ENCODE measurements at places on chromosomes 6 and 20. TPM values are rescaled to one million over a fixed set of nuclear protein-coding genes. Genes with fewer than 3 reads are reported as not detected.

Gene DEFB132
- not detected for total RNA-seq

Gene CALHM6
- total RNA-seq, result 1.1 TPM

Gene WFDC5
- not detected for total RNA-seq

Gene ARMC12
- total RNA-seq, result not detected

Gene RFX6
- total RNA-seq, result not detected

DNA sequence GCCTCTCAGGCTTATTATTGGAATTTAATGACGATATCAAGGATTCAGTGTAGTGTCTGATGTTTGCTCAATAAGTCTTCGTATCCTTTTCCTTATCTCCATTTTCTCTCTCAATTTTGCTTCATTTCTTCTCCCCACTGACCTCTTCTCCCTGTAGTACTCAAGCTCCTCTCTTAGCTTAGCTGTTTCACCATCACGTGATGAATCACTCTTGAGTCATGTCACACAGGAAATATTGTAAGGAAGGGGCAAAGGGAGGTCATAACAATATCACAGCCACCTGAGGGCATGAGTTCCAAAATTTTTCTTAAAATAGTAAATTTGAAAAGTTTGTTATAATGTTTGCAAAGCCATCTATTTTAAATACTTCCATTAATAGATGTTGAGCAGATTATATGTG, 392.2 kb upstream of the MARCKS start:
- no peak for DNase-seq

GRCh38 chr20:37651932-37652331, 41.9 kb upstream of the CTNNBL1 start:
- DNase-seq, result no peak

DNA sequence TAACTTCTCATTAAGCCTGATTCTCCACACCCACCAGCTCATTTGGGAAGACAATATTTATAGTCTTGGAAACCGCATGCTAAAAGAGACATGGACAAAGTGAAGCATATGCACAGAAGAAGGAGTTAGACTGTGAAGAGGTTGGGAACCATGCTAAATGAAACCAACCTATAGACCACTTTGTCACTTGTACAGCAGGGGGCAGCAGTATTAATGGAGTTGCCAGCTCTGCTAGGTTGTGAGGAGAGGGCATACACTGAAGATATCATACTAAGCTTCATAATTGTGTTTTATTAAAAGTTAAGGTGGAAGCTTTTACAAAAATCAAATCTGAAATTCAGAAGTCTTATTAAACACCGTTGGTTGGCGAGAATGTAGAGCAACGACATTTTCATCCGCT, 38.3 kb upstream of the HMGCLL1 start:
- peak; percentile 5 for DNase-seq

DNA sequence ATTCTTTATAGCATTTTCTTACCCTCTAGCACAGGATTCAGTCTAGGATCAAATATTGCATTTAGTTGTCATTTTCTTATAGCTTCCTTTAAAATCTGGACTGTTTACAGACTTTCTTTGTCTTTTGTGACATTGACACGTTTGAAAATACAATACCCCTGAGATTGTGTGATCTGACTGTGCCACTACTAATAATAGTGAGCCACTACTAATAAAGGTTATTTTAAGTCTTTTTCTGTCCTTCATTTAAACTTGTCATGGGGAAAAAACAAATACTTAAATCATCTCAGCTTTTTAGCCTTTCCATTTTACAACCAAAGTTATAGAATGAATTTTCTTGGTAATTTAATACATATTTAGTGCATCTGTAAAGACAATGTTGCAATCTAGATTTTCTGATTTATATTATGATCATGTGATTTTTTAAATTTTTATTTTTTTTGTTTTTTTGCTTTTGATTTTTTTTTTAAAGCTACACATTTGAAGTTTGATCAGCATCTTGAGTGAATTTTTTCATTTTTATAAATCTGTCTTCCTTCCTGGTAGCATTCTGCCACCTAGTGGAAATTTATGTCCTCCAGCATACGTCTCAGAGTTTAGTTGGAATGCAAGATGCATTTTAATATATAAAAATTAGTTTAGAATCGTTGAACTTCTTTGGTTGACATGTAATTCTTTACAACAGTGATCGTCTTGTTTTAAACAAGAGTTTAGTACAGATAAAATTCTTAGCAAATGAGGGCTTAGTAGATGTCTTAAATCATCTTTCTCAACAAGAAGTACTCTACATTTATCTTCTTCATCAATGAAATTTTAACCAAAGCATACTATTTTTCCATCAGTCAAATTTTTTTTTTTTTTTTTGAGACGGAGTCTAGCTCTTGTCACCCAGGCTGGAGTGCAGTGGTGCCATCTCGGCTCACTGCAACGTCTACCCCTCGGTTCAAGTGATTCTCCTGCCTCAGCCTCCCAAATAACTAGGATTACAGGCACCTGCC, 119.4 kb downstream of the NCOA3 start:
- peak; percentile 52 for DNase-seq

DNA sequence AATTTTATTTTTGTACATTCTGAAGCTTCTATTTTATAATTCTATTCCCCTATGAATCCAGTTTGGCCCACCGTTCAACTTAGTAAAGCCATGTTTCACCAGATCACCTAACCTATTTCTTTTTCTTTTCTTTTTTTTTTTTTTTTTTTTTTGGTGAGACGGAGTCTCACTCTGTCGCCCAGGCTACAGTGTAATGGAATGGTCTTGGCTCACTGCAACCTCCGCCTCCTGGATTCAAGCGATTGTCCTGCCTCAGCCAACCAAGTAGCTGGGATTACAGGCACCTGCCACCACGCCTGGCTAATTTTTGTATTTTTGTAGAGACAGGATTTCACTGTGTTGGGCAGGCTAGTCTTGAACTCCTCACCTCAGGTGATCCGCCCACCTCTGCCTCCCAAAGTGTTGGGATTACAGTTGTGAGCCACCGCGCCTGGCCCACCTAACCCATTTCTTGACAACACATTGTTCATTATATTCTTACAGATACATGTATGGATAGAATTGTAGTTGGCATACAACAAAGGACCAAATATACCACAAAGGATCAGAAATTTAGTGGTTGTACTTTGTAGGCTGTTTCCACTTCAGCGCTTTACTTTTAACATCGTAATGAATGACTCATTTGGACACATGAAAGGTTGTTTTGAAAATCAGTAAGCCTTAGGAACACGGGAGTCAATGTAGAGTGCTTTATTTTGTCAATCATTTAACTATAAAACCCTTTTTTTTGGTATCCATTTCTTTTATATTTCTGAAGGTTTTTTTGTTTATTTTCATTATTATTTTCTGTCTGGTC, 63.2 kb downstream of the GJA1 start:
- no peak for DNase-seq

DNA sequence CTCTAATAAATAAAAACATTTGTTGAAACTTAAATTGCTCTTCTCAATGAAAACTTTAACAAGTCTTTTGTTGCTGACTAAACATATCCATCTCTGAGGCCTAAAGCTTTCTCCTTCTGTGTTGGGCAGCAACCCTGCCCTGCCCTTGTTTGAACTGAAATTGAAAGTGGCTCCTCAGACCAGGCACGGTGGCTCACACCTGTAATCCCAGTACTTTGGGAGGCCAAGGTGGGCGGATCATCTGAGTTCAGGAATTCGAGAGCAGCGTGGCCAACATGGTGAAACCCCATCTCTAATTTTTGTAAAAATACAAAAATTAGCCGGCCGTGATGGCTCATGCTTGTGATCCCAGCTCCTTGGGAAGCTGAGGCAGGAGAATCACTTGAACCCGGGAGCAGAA, 29.2 kb upstream of the GNRH2 start:
- no peak for DNase-seq

- no peak for DNase-seq
Observed at GRCh38 chr20:36827541-36828279, 48.2 kb upstream of the TLDC2 start.

DNA sequence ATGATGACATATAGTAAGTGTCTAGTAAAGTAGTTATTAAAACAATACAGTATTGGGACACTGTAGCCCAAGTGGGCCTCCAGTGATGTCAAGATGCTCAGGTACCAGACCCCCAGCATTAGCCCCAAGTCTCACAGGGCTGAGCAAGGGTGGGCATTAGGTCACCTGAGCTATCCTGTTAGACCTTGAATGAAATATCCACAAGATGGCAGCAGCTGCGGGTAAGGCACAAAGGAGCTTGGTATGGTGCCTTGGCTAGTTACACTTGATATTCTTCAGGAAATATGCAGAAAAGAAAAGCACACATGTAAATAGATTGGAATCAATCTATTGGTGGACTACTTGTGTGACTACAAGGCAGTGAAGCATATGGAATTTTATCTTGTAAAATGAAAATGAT, 701.8 kb upstream of the ADGRB3 start:
- DNase-seq, result no peak

GRCh38 chr20:58088625-58089024, 139.8 kb downstream of the ANKRD60 start:
- DNase-seq, result no peak

DNA sequence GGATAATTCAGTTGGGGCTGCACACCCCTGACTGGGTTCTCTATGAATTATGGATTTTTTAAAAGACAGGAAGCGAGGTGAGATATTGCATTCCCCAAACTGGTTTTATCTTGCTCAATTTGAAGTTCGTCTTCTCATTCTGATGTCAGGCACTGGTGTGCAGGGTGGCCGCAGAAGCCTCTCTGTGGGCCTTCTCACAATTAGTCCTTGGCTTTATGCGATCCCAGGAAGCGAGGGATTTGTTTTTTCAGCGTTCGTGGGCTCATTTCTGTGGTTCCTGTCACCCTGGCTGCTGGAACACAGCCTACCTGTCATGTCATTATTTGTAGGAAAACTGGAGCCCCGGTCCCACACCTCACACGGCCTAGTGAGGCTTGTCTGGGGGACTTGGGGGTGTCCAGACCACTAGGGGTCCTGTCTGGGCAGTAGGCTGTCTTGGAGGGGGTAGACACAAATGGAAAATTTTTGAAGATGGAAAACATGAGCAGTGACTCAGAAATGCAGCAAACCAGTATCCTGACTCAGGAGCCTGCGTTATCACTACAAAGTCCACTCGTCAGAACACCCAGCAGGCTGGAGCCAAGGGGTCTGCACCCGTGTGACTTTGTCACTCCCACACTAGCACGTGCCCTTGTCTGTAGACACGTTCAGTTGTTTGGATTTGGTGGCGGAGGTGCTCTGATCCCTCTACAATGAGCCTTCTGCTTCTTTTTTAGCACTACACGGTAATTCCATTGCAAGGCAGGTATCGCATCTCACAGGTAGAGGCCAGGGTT, 42.2 kb downstream of the GNAS-AS1 start:
- no peak for DNase-seq

DNA sequence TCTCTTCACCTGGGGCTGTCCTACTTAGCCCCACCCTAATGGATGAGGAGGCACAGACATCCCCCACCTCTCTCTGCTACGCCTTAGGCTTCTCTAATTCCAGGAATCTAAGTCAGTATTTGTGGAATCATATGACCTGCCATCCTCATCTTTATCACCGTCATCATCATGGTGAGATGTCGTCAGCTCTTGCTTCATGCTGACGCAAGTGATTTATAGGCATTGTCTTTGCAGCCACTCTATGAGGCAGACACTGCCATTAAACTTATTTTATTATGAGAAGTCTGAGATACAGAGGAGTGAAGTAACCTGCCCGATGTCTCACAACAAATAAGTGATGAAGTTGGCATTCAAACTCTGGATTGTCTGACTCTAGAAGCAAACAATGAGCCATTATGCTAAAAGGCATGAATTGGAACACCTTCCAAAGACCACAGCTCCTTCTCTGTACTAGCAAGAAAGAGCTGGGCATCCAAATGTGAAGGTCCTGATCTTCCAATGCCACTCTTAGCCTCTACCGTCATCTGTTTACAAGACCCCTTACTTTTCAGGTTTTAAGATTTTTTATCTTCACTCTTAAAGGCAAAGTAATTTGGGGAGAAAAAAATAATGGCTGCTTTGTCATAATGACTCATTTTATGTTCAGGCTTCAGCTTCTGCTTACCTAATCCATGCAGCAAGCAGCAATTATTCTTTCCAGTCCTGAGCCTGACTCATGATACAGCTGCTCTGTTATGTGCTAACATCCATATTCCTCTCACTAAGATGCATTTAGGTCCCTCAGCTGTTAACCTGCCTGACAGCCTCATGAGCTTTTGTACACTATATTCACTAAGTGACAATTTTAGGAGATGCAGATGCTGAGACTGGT, 113.7 kb upstream of the BCLAF1 start:
- DNase-seq, result no peak

DNA sequence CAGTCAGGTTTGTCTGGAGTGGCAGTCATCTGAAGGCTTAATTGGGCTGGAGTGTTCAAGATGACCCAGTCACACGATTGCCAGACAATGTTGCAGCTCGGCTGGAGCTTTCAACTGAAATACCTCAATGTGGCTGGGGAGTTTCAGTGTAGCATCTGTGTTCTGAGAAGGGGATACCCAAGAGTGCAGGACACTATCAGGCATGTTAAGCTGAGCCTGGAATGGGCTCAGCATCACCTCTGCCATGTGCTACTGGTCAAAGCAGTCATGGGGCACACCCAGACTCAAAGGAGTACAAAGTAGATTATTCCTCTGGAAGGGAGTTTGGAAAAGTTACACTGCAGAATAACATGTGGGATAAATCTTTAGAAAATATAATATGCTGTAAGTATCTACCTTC, 363.9 kb downstream of the KIF16B start:
- DNase-seq, result no peak

GRCh38 chr6:165487950-165488349, 175.1 kb downstream of the PDE10A start:
- DNase-seq, result no peak

GRCh38 chr6:169852504-169853195, 101.2 kb downstream of the ERMARD start:
- no peak for DNase-seq

- DNase-seq, result no peak
Observed at GRCh38 chr6:169958510-169958909, 207.1 kb downstream of the ERMARD start.

GRCh38 chr20:59782986-59783640, 150.3 kb downstream of the SYCP2 start:
- DNase-seq, result no peak

DNA sequence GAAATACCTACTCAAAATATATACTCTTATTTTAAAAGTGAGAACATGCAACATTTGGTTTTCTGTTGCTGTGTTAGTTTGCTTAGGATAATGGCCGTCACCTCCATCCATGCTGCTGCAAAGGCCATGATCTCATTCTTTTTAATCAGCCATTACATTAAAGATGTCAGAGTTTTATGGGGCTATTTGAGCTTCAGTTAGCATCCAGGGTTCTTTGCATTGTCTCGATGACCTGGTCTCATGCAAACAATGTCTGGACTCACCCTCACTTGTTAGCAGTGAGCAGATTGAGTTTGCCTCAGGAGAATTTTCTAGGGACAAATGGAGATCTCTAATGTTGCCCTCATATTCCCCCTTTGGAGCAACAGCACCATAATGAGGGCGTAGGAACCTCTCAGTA, 458.7 kb upstream of the AGPAT4 start:
- DNase-seq, result no peak

DNA sequence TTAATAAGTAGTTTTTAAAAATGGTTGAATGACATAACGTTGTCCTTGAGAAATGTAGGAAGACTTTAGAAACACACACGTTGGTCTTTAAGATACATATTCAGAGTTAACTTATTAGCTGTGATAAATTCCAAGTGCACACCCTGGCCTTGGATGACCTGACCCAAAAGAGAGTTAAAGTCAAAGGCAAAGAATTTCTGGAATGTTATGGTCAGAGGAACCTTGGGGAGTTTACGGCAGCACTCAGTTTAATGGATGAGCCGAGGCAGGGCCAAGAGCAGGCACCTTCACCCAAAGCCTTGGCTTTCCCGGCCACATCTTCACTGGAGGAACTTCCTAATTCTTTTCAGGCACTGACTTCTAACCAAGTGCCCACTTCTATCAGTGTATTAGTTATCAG, 200.5 kb downstream of the SMOC2 start:
- DNase-seq, result no peak

All from glomerular endothelial cell (primary cell).